ENCODE measurements at places on chromosomes 11 and 22. TPM values are rescaled to one million over a fixed set of nuclear protein-coding genes. Genes with fewer than 3 reads are reported as not detected.
A peak's percentile ranks its signal among the peaks of the same experiment; 100 is the strongest.

The CCDC90B gene
- total RNA-seq = 24.0 TPM

The SMC1B gene
- not detected for total RNA-seq

The PLAAT4 gene
- 15.5 TPM for total RNA-seq

The KRTAP5-2 gene
- total RNA-seq = not detected

The MPZL3 gene
- 2.7 TPM for total RNA-seq

The OR9Q1 gene
- total RNA-seq = not detected

DNA sequence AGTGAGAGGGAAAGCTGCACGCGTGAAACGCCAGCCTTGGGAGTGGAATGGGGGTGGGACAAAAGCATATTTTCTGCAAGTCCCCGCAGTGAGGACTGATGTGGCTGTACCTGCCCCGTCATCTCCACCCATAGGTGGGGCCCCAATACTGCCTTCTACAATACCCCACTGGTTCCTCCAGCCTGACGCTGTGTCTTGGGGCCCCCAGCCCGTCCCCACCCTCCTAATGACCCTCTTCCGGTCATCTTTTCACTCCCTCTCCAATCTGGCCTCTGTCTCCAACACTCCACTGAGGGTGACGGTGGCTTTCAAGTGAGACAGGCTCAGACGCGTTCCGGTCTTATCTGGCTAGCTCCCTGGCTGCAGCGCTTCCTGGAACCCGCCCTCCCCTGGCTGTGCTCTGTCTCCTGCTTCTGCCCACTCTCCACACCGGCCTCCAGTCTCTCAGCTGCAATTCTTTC is 104.2 kb downstream of the MICAL3 start:
- peak; percentile 76 for DNase-seq

DNA sequence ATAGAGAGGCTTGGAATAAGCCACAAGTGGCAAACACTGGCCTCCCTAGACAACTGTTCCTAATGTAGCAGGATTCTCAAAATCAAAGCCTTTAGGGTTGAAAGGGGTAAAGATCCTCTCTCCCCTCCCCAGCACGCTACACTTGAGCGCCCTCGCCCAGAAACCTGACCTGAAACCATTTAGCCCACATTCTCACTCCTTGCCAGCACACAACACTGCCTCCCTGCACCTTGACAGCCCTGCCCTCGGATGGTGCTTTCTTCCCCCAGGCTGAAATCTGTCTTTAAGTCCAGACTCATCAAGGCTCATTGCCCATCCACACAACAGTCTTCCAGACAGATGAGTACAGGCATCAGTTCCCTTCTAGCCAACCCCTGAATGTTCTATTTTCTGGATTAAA is 26.5 kb downstream of the CWC15 start:
- no peak for DNase-seq

- DNase-seq = no peak
Measured at GRCh38 chr22:28900379-28900925, 17.1 kb downstream of the ZNRF3 start.

- peak; percentile 90 for DNase-seq
Measured at GRCh38 chr22:37633625-37634416, 5.6 kb upstream of the SH3BP1 start.

DNA sequence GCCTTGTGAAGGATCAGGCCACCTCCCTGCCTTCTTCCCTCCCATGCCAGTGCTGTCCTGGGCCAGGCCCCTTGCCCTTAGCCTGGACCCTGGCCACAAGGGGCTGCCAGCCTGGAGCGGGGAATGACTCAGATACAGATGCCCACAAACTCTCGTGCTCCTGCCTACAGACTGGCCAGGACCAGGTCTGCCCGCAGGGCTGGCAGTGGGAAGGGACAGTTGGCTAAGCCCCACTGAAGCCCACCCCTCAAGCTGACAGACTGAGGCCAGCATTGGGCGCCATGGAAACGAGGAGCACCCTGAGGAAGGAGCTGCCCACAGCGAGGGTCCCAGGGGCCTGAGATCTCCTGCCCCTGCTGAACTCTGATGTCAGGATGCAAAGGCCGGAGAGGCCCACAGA is 14.1 kb downstream of the SCUBE1 start:
- DNase-seq = no peak

DNA sequence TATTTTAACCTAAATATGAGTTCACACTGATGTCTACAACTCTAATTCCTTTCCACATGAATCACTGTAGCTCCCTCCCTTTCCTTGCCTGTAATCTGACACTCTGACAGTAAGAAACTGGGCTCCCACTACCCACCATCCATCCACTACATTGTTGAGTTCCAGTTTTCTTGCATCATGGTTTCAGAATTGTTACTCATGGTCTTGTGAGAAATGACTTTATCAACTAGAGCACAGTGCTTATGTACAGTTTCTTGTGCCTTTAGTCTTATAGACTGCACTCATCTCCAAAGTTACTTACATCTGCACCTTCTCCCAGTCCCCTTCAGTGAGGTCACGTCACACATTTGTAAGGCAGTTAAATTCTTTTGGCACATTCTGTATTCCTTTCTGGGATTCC is 78.6 kb downstream of the RTL6 start:
- DNase-seq = no peak

DNA sequence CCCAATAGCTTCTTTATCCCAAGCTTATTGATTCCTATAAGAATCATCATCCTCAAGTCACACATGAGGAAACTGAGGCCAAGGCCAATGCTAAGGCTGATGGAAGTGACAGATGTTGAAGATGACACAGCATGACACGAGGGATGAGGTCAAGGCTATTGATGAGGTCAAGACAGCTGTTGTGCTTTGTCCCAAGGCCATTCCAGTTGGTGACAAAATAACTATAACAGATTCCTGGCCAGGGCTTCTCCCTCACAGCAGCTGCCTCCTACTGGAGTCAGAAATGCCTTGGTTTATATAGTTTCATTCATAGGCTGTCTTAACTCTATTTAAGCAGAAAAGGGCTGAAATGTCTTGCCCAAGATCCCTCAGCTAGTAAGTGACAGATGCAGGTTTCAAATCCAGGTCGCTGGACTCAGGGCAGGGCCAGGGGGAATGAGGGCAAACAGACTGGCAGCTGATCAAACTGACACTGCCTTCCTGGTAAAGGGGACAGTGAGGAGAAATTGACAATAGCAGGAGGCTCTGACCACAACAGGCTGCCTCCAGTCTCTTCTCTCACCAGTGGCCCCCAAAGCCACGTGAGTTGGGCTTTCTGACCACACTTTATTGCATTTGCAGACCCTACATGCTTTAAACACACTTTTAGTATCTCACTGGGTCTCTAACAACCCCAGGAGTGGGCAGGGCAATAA is 16.5 kb downstream of the MIF start:
- no peak for DNase-seq

- no peak for DNase-seq
Measured at GRCh38 chr11:100832829-100833228, 145.7 kb downstream of the ARHGAP42 start.

DNA sequence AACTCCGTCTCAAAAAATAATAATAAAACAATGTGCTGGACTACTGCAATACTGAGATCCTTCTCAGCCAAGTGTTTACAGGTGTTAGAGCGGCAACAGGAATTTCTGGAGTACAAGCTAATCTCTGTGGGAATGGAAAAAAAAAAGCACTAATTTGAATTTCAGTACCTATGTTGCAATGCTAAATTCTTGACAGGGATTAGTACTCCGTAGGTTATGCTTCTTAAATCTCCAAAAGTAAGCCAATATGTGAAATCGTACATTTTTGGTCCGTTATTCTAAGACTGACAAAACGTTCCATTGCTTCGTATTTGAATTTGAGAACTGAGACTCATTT is 1.1 kb downstream of the ATL3 start:
- DNase-seq = no peak

- no peak for DNase-seq
Measured at GRCh38 chr11:117239295-117239694, 6.8 kb downstream of the RNF214 start.

DNA sequence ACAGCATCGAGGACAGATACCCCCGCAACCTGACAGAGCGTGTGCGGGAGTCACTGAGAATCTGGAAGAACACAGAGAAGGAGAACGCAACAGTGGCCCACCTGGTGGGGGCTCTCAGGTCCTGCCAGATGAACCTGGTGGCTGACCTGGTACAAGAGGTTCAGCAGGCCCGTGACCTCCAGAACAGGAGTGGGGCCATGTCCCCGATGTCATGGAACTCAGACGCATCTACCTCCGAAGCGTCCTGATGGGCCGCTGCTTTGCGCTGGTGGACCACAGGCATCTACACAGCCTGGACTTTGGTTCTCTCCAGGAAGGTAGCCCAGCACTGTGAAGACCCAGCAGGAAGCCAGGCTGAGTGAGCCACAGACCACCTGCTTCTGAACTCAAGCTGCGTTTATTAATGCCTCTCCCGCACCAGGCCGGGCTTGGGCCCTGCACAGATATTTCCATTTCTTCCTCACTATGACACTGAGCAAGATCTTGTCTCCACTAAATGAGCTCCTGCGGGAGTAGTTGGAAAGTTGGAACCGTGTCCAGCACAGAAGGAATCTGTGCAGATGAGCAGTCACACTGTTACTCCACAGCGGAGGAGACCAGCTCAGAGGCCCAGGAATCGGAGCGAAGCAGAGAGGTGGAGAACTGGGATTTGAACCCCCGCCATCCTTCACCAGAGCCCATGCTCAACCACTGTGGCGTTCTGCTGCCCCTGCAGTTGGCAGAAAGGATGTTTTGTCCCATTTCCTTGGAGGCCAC is 3.3 kb downstream of the FADD start:
- DNase-seq = no peak

GRCh38 chr11:129779342-129779741 is 36.3 kb upstream of the TMEM45B start:
- DNase-seq = no peak

GRCh38 chr11:83070044-83070701 is 1.5 kb downstream of the RAB30 start:
- no peak for DNase-seq

DNA sequence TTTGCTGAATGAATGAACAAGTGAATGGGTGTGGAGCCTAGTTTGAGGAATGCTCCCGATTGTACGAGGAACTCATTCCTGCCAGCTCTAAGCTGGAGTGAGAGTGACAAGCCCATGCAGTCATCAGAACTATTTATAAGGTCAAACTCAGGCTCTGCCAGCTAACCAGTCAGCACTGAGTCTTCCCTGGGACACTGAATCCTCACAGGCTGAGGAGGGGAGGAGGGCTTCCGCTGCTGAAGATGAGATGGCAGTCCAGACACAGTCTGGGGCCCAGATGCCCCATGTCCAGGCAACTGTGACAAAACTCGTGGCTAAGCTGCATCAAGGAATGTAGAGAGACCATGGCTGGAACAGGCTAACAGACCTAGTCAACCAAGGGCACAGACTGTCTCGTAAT is 4.0 kb downstream of the LRP4 start:
- DNase-seq = peak; percentile 50

GRCh38 chr11:81286959-81287358 is 1446.7 kb downstream of the FAM181B start:
- no peak for DNase-seq

DNA sequence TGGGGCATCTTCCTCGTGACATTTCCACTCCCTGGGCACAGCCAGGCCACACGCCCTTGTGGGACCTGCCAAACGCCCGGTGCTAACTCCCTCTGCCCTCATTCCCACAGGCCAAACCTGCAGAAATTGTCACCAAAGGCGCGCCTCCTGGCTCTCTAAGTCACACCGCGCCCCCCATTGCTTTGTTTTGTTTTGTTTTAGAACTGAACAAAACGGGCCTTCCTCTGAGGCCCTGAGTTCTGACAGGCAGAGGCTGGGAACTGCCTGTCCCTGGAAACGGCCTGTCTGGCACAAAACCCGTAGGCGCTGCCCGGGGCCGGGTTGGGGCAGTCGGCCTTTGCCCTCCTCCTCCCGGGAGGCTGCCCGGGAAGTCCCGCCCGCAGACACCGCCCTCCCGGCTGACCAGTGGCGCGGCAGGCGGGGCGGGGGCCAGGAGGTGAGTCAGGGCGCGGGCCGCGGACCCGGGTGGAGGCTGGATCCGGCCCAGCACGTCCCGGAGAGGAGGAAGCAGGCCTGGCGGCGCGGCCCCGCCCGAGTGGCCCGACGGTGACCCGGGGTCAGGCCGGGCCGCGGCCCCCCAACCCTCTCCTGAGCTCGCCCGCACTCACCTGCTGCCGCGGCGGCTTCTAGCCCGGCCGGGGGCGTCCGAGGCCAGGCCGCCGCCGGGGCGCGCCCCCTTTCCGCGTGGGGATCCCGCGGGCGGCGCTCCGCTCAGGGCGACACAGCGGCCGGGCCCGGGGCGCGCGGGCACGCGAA is 465 bp downstream of the SUN2 start:
- peak; percentile 95 for DNase-seq

GRCh38 chr11:126366064-126366822 is 10.8 kb downstream of the ST3GAL4 start:
- DNase-seq = peak; percentile 50

GRCh38 chr22:25987948-25988347 is 181.3 kb upstream of the SEZ6L start:
- no peak for DNase-seq

GRCh38 chr11:1307998-1308742 is 1.3 kb downstream of the TOLLIP start:
- no peak for DNase-seq

- DNase-seq = no peak
Measured at GRCh38 chr11:97962758-97963157, 1058.0 kb upstream of the CNTN5 start.

DNA sequence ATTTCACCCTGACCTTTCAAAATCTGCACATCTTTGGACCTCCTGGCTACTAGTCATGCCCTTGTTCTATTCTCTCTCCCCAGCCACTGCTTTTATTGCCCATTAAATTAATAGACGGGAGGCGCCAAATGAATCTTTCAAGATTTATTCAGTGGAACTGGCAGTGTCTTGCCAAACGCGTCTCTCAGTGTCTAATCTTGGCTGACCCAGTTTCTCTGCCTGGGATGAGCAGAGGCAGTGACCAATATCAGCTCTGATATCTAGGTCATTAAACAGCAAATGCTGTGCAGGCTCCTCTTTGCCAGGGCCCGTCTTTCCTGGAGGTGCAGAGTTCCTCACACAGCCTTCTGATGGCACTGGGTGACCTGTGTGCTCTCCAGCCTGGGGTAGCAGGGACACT is 74.0 kb downstream of the TRAF6 start:
- no peak for DNase-seq

DNA sequence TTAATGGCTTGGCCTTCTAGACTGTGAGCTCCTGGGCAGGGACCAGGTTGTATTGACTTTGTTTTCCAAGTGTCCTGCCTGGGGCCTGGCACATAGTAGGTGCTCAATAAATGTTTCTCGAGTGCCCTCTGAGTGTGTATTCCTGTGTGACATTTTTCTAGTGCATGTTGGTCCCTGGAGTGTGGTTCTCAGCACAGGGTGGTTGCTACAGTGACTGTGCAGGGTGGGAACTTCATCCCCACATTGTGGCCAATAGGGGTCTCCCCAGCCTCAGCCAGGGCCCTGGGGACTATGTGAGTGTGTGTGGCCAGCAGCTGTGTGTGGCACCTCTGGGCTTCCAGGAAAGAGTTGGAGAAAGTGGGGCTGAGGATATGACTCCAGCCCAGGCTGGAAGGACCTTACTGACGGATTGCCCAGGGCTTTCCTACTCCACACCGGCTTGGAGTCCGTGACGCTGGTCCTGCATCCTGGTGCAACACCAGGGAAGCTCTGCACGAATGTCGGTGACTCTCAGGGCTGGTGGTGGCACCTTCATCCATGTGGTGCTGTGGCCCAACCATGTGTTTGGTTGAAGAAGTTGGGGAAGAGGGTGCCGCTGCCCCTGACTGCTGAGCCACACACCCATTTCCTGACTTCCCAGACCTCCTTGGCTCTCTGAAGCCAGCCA is 9.0 kb upstream of the MARK2 start:
- DNase-seq = no peak

- DNase-seq = no peak
Measured at GRCh38 chr11:4808476-4808875, 4.3 kb upstream of the OR52R1 start.

- no peak for DNase-seq
Measured at GRCh38 chr22:48658246-48658645, 1169.4 kb downstream of the BRD1 start.

Measured in left ventricle myocardium inferior (tissue), 1 donor.